ENCODE measurements at places on chromosomes 7 and 10.

DNA sequence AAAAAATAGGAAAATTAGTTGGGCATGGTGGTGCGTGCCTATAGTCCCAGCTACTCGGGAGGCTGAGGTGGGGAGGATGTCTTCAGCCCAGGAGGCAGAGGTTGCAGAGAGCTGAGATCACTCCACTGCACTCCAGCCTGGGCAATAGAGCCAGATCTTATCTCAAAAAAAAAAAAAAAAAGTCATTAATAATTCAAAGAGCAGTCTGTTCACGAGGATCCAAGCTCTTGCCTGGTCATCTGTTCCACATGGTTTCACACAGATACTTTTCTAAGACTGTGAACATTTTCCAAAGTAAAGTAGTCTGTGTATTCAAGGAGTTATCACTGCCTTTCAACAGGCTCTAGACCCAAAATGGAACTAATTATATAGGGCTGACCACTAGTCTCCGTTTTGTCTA is 86.9 kb downstream of the ZNF277 start:
- no peak for DNase-seq

- DNase-seq: peak; percentile 91
Observed at GRCh38 chr10:97915346-97916131, 65.9 kb downstream of the GOLGA7B start.

DNA sequence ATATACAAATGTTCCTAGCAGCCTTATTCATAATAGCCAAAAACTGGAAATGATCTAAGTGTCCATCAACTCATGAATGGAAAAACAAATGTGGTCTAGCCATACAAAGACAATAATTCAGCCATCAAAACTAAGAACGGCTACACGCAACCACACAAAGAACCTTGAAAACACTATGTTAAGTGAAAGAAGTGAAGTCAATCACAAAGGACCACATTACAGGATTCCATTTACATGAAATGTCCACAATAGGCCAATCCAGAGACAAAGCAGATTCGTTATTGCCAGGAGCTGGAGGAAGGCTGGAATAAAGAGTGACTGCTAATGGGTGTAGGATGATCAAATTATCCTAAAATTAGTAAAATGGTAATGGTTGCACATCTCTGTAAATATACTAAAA is 21.1 kb downstream of the MKRN1 start:
- DNase-seq: no peak

DNA sequence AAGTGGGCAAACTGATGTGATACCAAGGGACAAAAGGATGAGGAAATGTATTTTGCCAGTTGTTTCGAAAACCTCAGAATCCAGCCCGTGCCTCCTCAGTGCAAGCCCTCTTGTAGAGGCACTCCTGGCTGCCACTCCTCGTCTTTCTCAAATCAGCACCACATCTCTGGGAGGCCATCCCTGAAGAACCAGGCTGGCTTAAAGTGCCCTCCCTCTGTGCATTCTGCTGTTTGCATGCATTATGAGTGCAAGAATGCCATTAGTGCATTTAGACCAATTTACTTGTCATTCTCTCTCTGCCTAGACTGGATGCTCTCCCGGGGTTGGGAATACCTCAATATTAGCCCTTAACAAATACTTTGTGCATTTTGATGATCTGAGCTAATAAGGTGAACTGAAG is 19.9 kb upstream of the FAM180A start:
- no peak for DNase-seq

- no peak for DNase-seq
Observed at GRCh38 chr7:138515001-138515528, 55.0 kb downstream of the TRIM24 start.

DNA sequence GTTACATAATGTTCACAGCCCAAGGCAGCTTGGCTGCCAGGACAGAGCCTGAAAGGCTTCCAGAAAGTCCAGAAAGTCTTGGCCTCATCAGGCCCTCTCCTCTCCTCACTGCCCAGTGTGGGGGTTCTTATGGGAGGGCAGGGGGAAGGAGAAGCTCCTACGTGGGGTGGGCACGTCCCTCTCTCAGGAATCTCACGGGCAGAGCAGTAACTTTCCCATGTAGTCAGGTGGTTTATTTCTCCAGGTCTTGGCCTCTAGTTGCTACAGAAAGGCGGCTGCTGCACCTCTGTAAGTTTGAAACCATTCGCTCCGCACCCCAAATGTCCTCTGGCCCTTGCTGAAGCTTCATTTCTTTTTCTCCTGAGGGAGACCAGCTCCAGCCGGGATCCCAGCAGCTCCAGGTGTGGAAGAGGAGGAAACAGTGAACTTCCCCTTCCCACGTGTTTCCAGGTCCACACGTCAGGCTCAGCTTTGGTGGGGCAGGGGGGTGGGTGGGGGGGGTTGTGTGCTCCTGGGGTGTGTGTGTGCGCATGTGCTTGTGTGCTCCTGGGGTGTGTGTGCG is 320.3 kb downstream of the WDR37 start:
- no peak for DNase-seq

- DNase-seq: no peak
Observed at GRCh38 chr7:1403638-1404459, 55.4 kb downstream of the MICALL2 start.

- no peak for DNase-seq
Observed at GRCh38 chr7:92874567-92874966, 38.2 kb upstream of the CDK6 start.

DNA sequence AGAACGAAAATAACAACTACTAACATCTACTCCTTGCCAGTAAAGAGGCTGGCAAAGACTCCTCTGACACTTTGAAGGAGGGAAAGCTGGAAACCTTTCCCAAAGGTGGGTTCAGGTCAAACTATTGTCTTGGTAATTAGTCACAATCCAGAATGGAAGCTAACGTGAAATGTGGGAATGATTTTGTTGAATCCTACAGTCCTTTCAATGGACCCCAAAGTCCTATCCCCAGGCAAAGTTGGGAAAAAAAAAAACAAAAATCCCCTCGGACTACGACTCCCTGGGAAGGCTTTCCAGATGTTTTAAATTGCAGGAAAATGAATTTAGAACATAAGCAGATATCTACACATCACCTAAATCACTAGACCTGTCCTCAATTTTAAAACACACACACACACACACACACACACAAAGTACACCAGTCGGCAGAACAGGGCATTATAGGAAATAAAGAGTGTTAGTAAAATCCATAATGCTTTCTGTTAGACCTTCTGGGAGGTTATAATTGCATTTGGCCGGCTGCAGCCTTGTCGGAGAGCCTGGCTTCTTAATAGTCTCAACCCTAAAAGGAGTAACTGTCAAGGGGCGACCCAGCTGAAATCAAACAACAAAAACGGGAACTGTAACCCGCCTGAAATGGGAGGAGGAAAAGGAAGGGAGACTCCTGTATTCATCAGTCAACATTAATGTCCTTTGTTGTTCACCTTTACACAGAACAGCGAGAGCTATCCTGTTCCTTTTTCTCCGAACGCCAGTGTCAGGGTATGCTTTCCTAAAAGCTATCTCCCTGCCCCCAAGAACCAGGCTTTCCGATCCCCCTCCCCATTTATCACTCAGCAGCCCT is 1.5 kb downstream of the DOCK4 start:
- DNase-seq: peak; percentile 70

DNA sequence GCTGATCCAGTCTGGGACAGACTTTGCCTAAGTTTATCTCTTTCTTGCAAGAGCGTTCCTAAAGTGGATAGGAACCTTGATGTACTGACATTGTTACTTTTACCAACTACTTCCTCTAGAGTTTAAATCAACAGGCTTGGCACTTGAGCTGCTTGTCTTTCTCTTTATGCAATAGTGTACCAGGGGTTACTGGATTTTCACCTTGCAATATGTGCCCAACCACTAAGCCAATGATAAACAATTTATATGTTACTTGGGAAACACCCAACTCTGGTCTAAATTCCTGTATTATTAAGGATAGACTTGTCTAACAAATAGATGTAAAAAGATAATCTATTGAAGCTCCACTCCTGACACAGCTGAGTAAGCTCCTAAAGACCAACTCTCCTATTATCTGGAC is 470.2 kb downstream of the SH2D4B start:
- DNase-seq: no peak

DNA sequence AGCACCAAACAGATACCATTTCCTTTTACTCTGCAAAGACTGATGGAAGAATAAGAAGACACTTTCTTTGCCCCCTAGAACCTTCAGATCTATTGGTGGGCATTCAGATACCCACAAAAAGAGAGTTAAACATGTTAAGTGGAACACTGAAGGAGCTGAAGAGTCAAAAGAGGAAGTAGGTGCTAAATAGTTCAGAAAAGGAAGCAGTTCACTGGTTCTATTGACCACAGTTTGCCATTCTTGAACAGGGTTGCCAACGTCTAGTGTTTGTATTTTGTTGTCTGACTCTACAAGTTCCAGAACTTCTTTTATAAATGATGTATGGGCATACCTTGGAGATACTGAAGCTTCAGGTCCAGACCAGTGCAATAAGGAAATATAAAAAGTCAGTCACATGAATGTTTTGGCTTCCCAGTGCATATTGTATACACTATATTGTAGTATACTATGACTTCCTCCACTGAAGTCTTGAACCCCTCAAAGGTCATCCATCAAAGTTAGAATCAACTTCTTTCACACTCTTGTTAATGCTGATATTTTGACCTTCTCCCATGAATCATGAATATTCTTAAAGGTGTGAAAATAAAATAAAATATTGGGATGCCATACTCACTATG is 47.5 kb upstream of the AGR3 start:
- peak; percentile 46 for DNase-seq

- peak; percentile 66 for DNase-seq
Observed at GRCh38 chr10:92914478-92915325, 66.4 kb downstream of the EXOC6 start.

DNA sequence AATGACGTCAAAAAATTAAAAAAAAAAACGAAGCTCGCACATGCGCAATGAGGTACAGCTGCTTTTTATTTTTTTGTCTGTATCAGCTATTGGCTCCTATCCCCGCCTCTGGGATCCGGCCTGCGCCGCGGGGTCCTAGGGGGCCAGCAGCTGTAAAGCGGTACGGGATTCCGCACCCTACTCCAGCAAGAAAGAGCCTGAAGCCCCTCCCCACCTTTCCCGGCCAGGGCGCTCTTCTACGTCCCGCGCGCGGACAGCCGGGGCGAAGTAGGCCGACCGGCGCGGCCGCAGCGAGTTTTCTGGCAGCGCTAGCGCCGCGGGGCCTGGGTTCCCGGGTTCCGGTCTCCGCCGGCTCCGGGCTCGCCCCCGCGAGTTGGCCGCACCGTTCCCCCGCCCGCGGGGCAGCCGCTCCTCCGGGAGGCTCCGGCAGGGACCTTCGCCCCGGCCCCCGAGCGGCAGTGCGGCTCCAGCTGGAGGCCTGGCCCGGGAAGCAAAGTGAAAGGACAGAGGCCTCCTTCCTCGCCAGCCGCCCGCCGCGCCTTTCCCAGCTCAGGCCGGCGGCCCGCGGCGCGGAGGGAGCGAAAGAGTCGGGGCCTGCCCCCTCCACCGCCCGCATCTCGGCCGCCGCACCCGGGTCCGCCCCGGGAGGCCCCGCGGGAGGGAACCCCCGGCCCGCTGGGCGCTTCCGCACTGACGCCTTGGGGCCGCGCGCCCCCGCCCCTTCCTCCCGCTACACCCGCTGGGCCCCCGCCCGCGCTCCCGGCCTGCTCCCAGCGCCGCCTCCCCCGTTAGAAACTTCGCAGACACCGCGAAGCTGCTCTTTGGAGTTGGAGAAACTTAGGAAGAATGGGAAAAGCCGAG is 4.7 kb upstream of the SPAG6 start:
- DNase-seq: no peak

DNA sequence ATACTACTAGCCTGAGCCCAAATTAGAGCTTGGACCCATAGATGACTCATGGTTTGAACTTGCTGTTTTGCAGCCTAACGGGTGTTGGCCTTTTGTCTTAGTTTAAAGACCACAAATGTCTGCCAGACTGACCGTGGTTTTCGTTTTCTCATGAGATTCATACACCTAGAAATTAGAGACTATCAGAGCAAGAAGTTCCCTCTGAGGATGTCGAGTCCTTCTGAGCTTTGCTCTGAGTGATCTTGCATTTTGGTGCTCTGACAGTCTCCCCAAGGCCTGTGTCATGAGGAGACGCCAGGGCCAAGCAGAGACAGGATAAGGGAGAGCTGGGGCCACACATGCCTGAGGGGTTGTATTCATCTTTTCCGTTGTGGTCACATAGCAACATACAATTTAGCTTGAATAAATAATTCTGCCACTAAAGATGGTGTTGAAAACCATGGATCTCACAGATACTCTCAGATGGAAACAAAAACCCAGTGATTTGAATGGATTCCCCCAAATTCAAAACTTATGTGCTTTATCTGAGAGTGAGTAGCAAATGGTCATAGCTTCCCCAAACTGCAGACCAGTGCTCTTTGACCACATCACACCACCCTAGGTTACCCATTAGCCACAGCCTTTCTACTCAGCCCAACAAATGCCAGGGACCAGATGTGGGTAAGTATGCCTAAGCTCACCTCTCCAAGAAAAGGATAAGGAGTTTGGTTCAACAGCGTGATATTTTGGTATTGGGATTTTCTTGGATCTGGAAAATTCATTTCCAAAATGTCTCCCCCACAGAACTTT is 762.0 kb upstream of the IGFBP3 start:
- no peak for DNase-seq
